ENCODE measurements at places on chromosomes 3 and 15.

- DNase-seq, result no peak
These were observed 10.3 kb upstream of the CD47 start for GRCh38 chr3:108100906-108101660.

DNA sequence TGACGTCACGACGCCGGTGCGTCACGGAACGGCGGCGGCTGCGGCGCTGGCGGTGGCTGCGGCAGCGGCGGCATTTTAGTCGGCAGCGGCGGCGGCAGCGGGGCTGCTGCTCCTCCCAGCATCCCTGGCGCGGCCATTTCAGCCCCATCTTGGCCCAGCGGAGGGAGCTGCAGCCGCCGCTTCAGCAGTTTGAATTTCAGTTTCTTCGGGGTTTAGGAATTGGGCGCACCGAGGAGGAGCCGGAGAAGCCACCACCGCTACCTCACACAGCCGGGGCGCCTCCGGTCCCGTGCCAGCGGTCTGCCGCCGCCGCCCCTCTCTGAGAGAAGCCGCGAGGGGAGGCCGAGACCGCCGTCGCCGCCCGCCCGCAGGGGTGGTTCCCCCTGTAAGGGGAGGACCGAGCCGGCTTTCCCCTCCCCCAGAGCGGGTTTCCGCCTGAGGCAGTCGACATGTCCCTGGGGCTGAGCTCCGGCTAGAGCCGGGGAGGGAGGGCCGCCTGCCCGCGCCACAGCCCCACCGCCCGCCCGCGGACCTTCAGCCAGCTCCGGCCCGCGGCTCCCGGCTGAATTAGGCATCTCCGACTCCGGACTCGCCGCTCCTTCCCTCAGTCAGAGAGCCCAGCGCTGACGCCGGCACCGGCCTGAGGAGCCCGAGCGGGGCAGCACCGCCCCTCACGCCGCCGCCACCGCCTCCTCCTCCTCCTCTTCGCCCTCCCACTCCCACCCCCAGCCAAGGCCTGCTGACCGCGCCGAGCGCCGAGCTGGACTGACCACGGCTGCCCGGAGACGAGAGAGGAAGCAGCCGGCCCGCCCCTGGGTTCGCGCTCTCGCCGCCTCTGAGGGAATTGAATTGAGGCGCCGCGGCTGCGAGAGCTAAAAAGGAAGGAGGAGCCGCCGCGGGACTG, at the start of gene TSC22D2:
TSC22D2 (plus strand) TSS at position 78 of the 904 bp plus-strand sequence. CDS start 1,053 bp downstream, outside the sequence.
- peak; percentile 63 for DNase-seq

- no peak for DNase-seq
These were observed 33.6 kb downstream of the SPATA12 start for GRCh38 chr3:57093971-57094535.

- no peak for DNase-seq
These were observed 35.4 kb upstream of the RBMS3 start for GRCh38 chr3:29245441-29245840.

All from HL-60 (cell line).